ENCODE measurements at places on chromosomes 12 and 14.

- DNase-seq, result peak; percentile 29
Observed at GRCh38 chr14:79186523-79186922, 1016.4 kb downstream of the NRXN3 start.

DNA sequence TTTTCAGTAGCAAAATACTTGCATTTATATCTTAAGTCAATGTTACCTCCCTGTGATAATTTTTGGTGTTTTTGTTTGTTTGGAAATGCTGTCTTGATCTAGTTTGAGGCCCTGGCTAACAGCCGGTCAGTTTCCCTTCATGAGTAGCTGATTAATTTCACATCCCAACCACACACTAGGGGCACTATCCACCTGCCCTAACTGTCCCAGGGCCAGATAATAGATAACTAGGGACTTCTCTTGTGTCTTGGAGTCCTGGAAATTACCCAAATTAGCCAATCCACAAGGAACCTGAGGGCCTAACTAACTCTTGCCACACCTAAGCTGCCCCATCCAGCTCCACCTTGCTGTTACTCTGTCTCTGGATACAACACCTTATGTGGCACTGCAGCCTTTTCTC lies 399.9 kb downstream of the FOXG1 start:
- no peak for DNase-seq

DNA sequence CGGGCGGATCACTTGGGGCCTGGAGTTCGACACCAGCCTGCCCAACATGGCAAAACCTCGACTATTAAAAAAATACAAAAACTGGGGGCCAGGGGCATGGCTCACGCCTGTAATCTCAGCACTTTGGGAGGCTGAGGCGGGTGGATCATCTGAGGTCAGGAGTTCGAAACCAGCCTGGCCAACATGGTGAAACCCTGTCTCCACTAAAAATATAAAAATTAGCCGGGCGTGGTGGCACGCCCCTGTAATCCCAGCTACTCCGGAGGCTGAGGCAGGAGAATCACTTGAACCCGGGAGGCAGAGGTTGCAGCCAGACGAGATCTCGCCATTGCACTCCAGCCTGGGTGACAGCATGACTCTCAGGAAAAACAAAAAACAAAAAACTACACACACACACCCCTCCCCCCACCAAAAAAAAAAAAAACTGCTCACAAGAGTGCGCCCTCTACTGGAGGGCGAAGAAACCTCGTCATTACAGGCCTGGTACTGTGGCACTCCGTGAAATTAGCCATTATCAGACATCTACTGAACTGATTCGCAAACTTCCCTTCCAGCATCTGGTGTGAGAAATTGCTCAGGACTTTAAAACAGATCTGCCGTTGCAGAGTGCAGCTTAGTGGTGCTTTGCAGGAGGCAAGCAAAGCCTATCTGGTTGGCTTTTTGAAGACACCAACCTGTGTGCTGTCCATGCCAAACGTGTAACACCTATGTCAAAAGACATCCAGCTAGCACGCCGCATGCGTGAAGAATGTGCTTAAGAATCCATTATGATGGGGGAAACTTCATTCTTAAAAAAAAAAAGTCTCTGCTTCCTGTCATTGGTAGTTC lies 7.7 kb downstream of the PPP1R3E start:
- DNase-seq, result peak; percentile 62

DNA sequence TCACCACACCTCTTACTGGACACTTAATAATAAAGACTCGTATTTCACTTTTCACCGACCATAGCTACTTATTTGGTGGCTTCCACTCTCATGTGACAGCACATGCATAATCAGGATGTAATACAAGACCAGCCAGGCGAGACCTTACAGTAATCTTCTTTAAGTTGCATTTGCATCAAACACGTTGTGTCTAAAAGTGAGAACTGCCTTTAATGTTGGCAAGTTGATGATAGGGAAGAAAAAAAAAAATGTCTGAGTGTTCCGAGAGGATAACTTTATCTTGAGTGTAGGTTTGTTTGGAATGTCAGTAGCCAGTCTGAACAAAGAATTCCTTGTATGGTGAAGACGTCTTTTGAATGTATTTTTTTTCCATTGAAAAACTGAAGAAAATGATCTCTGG lies 440.4 kb downstream of the ADAMTS20 start:
- no peak for DNase-seq

DNA sequence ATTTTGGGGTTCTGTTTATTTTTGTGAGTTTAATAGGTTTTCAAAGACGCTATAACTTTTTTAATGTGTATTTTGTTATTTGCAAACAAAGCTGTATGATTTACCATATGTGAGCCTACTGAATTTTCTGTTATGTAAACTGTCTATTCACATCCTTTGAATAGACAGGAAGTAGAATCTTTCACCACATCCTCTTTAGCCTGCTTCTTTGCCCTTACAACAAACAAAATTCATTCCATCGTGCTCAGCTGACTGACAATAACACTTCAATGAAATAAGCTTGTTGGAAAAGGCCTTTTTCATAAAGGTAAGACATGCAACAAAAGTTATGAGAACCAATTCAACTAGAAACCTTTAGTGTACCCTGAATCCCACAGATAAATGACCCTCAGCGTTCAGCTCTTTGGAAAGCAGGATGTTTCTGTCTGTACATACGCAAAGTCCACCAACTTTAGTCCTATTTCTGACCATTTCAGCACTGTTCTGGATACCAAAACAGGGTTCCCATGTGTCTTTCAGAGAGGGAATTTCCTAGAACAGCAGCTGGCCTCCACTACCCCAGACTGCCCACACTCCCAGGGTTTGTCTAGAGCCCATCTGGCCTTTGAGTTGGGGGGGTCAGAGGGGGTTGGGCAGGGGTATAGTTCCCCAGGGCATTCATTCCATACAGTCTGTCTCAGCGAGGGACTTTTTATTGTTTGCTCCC lies 71.3 kb downstream of the DUSP6 start:
- peak; percentile 28 for DNase-seq

DNA sequence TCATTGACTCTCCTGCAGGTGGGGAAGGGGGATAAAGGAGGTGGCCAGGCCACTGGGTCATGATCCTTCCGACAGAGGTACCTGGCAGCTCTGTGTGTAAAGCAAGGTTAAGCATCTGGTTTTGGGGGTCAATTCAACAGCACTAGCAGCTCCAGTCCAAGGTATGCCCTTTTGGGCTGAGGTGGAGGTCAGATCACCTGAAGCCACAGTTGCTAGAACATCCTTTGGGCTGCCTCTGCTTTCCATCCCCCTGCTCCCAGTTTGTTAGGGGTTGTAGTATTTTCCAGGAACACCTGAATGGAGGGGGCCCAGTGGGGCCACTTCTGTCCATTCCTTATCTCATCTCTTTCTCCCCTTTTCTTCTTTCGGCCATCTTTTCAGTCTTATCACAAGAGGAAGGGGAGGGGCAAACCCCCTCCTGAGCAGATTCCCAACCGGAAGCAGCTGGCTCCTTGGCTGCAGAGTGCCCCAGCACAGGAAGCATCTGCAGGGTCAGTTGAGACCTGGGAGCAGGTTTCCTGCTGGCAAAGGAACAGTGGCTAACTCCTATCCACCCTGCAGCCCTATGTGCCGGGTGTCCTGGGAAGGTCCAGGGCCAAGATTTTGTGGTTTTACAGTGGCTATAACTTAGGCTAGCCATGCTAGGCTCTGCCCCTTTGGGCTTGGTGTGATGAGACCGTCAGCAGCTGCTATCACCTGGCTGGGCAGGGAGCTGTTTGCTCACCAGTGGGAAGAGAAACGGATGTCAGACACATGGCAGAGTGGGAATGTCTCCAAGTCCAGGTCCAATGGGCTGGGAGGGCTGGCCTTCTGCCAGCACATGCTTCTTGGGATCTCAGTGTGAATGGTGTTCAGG lies 40.2 kb downstream of the SH2B3 start:
- peak; percentile 73 for DNase-seq

DNA sequence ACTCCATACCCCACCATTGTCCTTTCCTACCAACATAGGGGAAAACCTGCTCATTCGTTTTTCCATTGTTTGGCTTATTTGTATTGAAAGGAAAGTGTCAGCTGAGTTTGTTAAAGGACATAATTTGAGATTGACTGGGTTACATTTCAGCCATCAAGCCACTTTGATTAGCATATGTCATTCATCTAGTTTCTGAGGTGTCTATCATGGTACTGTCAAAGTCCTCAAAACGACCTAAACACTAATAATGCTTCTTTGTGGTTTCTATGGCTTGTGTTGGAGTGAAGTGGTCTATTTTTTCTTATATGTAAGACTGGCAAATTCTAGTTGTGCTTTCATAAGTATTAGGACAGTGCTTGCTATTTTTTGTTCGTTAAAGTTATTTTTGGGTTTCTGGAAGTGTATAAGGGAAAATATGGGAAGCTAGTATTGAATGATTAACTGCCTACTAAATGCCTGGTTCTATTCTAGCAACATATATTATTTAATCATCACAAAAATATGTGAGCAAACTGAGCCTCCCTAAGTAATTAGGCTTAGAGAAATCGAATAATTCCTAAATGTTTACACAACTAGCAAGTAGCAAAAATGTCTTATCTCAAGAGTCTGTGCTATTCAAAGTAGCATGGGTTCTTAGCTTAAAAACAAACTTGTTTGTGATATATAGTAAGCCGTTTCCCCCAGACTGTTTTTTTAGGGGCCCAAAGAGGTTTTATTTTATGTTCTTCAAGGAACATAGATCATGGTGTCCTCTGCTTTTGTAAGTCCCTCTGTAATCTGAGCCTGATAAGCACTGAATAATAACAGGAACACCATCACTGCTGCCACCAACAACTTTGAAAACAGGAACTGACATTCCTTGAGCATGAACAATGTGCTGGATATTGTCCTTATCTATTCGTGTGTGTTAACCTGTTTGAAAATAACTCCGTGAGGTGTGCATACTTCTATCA lies 67.1 kb downstream of the DERA start:
- DNase-seq, result peak; percentile 66

DNA sequence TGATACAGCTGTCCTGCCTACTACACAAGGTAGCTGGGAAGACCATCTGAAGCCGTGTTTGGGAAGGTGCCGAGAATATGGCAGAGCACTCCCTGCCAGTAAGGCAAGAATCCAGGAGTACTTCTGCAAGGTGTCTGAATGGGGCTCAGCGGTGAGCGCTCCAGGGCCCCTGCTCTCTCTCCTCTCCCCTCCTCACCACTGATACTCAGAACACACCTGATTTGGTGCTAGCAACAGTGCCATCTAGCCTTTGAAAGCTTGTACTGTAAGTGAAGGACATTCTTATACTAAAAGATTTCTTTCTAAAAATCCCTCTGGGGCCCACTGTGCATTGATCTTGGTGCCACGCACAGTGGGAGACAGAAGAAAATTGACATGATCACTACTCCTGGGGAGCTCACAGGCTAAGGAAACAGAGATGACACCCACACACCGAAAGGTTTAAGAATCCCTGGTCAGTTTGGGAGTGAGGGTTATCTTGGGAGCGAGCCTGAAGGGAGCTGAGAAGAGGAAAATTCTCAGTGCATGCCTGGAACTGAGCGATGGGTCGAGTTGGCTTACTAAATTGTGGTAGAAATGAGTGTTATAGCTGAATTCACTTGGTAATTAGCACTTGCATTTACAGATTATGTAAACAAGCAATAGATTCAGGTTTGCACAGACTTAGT lies 216.9 kb downstream of the NTF3 start:
- DNase-seq, result peak; percentile 5
